ENCODE measurements at places on chromosomes 2 and 18.

GRCh38 chr2:30641765-30642345, 165.4 kb downstream of the CAPN13 start:
- DNase-seq: no peak

DNA sequence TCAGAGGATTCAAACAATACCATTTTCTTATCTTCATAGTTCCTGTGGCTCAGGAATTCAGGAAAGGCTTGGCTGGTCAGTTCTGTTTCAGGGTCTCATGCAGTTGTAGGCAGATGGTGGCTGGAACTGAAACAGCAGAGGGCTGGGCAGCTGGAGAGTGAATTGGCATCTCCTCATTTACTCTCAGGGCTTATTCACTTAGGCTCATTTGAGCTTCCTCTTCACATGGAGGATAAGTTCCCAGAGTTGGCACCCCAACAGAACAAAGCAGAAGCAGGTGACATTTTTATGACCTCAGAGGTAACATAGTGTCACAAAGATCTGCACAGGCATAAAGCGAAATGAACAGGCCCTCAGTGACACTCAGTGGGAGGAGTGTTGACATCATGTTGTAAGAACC, 66.1 kb downstream of the RBBP8 start:
- no peak for DNase-seq

DNA sequence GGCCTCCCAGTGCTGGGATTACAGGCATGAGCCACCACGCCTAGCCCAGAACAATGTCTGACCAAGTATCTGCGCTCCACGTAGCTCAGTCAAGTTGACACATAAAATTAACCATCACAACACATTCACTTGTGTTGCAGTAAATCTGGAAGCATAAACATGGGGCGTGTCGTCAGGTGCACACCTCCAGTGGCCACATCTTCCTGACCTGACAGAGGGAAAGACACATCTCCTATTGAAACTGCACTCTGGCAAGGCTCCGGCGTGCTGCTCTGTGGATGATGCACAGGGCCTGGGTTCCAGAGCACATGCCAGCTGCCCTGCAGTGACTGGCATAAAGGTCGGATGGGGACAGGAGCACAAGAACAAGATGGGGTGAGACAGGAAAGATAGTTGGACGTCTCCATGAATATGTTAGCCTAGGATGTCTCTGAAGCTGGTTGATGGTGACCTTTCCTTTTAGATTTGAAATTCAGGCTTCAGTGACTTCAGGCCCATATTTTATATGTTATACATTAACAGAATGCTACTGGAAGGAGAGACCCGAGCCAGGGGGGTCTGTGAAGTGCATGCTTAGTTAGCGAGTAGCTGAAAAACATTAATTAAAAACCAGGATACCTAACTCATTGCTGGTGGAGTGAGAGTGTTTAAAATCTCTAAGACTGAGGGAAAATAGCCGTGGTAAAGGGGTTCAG, 10.9 kb downstream of the IMPA2 start:
- DNase-seq: no peak

DNA sequence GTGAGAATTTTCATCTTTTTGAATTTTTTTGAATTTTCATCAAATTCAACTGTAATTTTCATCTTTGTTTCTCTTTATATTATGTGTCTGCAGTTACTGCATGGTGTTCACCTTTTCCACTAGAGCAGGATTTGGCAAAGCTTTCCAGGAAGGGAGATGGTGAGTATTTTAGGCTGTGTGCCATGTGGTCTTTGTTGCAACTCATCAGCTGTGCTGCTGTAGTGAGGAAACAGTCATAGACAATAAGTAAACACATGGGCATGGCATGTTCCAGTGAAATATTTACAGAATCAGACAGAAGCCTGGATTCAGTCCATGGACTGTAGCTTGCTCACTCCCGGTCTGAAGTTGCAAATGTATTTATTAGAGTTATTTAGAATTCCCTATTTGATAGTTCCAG, 120.4 kb downstream of the DCDC2C start:
- DNase-seq: no peak

GRCh38 chr2:38146907-38147307, 71.0 kb upstream of the CYP1B1 start:
- no peak for DNase-seq

GRCh38 chr2:216713691-216714336, 18.5 kb upstream of the IGFBP5 start:
- DNase-seq: no peak

GRCh38 chr2:50491541-50492476, 540.1 kb downstream of the NRXN1 start:
- DNase-seq: no peak

DNA sequence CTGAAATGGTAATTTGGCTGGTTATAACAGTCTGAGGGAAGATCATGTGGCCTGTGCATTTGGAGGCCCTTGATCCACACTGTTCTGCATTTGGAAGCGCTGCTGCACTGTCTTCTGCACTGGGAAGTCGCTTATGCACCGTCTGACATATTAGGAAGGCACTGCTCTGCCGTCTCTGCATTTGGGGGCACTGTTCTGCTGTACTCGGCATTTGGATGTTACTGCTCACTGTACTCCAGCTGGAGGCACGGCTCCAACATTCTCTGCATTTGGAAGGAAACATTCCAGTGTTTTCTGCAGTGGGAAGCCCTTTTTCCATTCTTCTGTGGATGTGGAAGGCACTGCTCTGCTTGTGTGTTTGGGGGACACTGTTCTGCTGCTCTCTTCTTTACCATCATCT, 9.6 kb upstream of the PROM2 start:
- DNase-seq: no peak

DNA sequence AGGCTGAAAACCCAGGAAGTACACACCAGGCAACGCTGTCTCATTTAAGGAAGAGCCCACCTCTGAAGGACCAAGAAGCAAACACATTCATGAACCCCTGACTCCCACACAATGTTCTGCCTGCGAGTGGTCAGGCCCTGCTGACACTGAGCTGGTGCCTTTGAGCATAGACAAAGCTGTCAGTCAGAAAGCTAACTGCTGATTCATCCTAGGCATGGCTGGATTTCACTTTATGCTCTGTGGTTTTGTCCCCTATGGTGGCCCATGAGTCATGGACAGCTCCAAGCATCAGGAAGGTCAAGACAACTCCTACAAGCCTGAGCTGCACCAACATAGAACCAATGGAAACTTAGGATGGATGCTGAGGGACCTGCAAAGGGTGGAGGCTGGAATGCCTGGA, 78.9 kb downstream of the UXS1 start:
- DNase-seq: no peak

GRCh38 chr18:79393635-79394533, 1.8 kb upstream of the NFATC1 start:
- DNase-seq: no peak

- no peak for DNase-seq
Measured at GRCh38 chr2:29751390-29751789, 170.0 kb downstream of the ALK start.

DNA sequence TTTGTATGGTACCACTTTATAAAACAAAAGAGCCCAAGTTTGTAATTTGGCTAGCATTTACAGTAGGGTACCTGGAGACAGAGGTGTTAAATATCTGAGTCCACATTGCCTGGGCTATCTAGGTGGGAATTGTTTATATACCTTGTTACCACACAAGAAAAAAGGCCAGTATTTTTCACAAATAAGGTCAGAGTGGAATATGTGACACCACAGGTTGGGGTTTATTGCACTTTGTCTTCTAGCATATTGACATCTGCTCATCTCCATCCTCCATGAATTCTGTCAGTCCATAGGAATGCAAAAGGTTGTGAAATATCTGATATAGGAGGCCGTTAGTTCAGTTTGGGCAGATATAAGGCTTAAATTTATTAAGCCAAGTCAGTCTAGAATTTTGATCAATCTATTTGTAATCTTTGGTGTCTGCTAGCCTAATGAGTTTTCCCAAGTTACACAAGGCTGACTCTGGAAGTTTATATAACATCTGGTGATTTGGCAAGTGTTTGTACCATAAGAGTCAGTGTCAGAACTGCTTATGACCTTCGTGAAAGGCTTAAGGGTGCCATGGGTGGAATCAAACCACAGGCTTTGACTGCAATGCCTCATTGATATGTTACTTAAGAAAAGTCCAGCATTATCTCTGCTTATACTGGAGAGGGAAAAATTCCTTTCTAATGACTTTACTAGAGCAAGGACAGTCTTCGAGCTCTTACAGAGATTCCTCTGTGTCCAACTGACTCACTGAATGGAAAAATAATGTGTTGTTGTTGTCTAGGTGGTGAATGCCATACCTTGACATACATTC, 11.3 kb upstream of the DPP4 start:
- DNase-seq: no peak

GRCh38 chr18:71598374-71598773, 945.8 kb downstream of the CBLN2 start:
- DNase-seq: no peak

DNA sequence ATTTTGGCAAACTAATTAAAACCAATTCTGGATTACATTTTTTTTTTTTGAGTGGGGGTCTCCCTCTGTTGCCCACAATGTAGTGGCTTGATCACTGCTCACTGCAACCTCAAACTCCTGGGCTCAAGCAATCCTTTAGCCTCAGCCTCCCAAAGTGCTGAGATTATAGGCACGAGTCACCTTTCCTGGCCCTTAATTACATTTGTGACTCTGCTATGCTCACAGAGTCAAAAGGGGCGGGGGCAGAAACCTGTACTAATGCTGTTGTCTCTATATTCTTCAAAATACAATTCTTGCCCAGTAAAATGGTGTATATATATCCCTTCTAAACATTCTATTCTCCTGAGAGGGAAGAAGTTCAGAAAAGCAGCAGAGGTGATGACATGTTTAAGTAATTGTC, 23.2 kb downstream of the PRKD3 start:
- DNase-seq: no peak

DNA sequence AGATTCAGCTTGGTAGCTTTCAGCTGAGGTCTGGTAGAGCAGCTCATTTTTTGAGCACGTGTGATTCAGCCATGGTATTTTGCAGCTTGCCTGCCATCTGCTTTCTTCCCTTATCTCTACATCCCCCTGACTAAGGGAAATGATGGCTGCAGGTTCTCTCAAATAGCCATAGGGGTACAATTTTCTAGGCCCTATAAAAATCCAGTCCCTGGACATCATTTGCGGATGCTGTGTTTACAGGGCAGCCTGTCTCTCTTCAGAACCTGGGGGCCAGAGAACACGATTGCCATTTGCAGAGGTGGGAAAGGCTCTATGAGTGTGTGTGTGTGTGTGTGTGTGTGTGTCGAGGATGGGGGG, 442.7 kb upstream of the MEIS1 start:
- no peak for DNase-seq

DNA sequence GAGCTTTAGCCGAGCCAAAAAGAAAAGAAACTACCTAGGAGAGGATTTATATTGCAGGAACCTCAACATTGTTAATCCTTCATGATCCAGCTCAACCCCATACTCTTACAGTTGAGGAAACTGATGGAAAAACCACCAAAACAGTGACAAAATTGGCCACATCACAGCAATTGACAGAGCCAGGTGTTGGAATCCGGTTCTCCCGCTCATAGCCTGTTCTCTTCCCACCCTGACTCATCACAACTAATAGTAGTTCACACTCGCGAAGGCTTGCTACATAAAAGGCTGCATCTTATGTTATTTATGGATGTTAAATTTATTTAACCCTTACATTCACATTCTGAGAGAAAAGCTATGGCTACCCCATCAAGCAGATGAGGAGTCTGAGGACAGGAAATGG, 33.7 kb downstream of the SLC9A4 start:
- DNase-seq: no peak

DNA sequence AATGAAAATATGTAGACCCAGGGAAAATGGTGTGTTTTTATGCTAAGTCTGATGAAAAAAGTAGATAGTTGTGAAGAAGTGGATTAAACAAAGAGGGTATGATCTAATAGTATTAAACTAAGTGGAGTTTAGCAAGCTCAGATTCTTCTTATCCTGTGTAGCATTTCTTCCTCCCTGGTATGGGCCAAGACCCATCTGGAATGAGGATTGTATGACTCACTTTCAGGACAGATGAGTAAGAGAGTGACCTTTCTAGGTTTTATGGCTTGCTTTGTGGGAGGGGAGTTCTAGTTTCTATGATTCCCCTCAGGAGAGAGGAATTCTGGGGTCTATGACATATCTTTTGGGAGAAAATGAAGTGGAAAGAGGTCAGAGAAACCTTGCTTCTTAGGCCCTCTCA, 550.1 kb downstream of the SPAG16 start:
- DNase-seq: no peak

GRCh38 chr18:68780802-68781635, 16.9 kb upstream of the CCDC102B start:
- DNase-seq: no peak

DNA sequence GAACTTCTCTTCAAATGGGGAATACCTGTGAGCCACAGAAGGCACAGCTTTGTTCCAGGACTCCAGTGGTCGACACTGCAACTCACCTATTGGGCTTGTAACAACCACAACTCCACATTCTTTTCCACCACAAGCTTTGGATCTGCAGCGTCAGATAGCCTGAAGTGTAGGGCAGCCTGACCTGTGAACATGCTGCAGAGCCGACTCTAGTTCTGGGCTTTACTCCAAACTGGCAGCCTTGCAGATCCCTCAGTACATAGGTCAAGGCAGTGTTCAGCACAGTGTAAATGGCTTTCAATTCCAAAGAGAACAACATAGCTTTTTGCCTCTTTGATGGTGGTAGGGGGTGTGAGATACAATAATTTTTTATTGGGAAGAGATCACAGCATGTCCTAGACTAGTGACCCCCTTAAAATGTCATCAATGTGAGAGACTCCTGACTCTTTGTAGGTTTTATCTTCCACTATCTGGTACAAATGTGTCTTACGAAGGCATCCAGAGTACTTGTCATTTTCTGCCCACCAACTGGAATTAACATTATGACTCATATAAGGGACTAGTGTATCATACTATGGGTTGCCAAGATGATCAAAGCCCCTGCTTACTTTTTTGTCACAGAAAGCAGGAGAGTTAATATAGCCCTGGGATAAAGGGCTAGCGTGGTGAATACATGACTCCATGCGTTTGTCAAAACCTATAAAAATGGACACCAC, 149.8 kb downstream of the COPS8 start:
- DNase-seq: no peak

DNA sequence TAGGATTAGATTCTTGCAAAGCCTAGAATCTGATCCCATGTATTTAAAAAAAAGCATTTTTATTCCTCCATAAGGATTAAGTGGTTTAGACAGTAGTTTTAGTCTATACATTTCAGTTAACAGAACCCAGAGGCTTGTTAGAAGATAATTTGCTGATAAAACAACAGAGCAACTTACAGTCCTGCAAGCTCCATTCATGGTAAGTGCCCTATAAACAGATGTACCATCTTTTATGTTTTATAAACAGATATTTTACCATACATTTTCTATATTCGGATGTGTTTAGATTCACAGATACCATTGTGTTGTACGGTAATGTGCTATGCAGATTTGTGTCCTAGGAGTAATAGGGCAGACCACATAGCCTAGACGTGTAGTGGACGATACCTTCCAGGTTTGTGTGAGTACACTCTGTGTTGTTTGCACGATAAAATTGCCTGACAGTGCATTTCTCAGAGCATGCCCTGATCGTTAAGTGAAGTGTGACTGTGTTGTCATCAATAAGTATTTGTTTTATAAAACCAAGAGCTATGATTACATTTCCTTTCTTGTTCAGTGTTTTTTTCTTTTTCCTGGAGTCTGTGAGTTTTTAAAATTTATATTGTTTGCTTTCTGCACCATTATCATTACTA, 54.2 kb downstream of the CERS6 start:
- DNase-seq: no peak

Data from activated gamma-delta T cell treated with anti-CD3 and anti-CD28 coated beads, Interleukin-2, amount 50 U/mL, for 16 hours (primary cell).